ENCODE measurements at places on chromosomes 16 and 17. TPM values are rescaled to one million over a fixed set of nuclear protein-coding genes. Genes with fewer than 3 reads are reported as not detected.

Gene TMEM170A
- total RNA-seq: 43.7 TPM

Gene RPL26
- total RNA-seq: 1,833 TPM

Gene PPL
- total RNA-seq: 9.2 TPM

Gene MMP15
- total RNA-seq: 58.2 TPM

Gene JUP
- 58.4 TPM for total RNA-seq

Data from H7 (cell line).